ENCODE measurements at places on chromosomes 6 and 20. TPM values are rescaled to one million over a fixed set of nuclear protein-coding genes. Genes with fewer than 3 reads are reported as not detected.

The DCBLD1 gene
- 4.5 TPM for total RNA-seq

The VSX1 gene
- total RNA-seq: not detected

The SLC13A3 gene
- 0.10 TPM for total RNA-seq

DNA sequence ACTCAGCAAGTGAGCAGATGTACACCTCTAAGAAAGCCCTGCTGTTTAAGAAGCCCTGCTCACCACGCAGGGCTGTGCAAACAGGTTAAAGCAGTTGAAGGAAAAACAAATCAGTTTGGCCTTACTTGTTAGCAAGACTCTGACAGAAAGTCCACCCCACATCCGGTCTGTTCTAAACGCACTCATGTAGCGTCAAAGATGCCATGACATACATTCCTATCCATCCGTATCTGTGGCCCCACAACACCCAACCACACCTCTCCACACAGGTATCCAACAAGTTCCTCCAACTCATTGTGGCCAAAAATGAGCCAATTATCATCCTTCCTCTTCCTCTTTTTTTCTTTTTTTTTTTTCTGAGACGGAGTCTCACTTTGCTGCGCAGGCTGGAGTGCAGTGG, 22.8 kb upstream of the RAB22A start:
- DNase-seq: peak; percentile 12

GRCh38 chr6:2007165-2007564, 238.2 kb downstream of the GMDS start:
- DNase-seq: no peak

The CCN5 gene
- total RNA-seq: not detected

DNA sequence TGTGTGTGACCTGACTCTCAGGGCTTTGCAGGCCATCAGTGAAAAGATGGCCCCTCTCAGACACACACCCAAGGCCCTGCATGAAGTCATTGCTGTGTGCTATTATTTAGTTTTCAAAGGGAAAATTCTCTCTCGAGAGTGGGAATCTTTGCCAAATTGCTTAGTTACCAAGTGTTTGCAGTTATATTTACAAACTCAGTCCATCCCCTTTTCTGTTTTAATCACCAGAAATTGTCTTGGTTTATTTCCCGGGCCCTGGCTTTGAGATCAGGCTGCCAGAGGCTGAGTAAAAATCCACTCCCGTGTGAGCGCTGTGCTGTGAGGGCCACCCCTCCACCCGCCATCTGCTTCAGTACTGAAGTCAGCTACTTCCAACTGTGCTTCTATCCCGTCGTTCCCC, 163.1 kb downstream of the SOD2 start:
- DNase-seq: no peak

DNA sequence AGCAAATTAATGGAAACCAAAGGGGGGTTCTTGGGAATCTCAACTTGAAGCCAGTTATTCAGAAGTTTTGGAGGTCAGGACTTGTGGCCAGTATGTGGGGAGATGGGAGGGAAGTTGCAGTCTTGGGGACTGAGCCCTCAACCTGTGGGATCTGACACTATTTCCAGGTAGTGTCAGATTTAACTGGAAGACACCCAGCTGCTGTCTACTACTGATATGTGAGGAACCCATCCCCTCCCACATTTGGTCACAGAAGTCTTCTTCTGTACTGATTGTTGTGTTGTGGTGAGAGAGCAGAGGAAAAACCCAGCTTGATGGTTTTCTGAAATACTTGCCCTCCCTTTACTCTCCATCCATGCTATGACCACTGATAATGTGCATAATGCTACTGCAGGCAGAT, 134.0 kb downstream of the QRSL1 start:
- no peak for DNase-seq

GRCh38 chr20:44400970-44401769, 45.7 kb downstream of the HNF4A start:
- DNase-seq: no peak

DNA sequence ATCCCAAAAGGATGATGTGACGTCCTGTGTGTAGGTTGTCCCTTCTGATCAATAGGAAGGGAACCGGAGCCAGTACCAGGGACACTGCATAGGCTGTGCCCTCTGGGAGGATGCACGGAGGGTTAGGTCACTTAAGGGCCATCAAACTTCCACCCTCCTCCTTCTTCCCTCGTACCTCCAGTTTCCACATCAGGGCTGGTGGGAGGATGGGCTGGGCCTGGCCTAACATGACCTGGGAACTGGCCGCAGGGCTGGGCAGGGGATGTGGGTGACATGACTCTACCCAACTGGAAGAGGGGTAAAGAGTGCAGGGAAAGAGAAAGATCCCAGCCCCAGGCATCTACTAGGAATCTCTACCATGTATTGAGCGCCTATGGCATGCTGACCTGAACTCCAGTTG, 46.2 kb upstream of the MDGA1 start:
- DNase-seq: no peak

GRCh38 chr20:19749618-19750071, 8.4 kb upstream of the RIN2 start:
- DNase-seq: no peak

DNA sequence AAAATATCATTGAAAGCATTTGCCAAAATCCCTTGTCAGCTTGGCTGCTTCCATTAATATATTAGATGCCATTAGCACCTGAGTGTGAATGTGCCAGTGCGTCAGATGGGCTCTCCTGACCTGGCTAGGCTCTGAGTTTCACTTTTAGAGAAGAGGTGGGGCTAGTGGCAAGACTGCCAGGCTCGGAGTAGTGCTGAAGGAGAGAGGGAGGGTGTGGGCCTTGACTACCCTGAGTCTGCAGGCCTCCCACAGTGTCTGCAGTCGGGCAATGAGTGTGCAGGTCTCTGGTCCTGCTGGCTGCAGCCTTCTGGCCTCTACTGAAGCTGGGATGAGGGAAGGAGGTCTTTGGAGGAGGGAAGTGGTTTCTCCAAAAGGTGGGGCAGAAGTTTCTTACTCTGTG, 34.6 kb upstream of the PNPLA1 start:
- no peak for DNase-seq

The FBXO5 gene
- total RNA-seq: 42.7 TPM

The SIRPD gene
- total RNA-seq: not detected

The ELOVL4 gene
- total RNA-seq: 1.3 TPM

The ZC3H12D gene
- total RNA-seq: 129 TPM

The BPIFB4 gene
- not detected for total RNA-seq

The OXT gene
- not detected for total RNA-seq

DNA sequence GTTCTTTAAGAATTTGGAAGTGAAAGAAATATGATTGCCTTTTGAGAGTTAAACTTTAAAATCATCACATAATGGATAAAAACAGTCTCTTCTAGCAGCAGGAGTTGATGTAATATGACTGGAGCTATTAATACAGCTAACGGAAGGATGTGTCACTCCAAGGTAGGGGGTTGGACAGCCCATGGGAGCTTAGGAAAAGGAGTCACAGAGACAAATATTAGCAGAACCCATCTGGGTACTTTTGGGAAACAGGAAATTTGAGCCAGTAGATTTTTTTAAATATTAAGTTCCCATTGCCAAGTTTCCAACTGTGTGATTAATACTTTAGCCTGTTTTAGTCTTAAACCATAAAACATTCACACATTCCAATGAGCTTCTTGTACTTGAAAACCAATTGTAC, 164.7 kb upstream of the RIMS1 start:
- DNase-seq: no peak

The TAGAP gene
- total RNA-seq: 41.6 TPM
